WTC11 (cell line): ENCODE measurements at places on chromosomes 5 and 9.

GRCh38 chr5:147554261-147554817, 44.5 kb upstream of the DPYSL3 start:
- H3K36me3 ChIP-seq: peaks cover 3% of the 10 kb centered on the region; the same call in 1 of the 2 replicates
- no peaks in the 10 kb centered on the region for H3K27me3 ChIP-seq
- no peak overlapping the region for H3K4me3 ChIP-seq
- H3K27ac ChIP-seq: 0 out of 2 replicates have a peak overlapping the region, but pooled peaks have one; percentile 1

DNA sequence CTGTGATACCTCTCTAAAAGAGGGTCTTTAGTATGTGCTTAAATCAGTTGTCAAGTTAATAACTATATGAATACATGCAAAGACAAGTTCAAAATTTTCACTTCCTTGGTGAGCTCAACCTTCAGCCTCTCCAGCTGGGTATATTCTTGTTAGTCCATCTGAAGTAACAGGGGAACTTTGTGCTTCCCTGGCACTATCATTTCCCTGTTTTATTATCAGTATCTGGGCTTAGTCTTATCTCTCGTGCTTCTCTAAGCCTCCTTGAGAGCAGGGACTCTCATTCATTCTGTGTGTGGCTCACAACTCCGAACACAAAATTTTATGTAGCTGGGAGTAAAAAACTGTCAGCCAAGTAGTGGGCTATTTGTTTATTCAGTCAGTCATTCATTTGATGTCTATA, 175.9 kb upstream of the MAP3K1 start:
- DNase-seq: no peak
- no peak overlapping the region for H3K27ac ChIP-seq
- H3K4me3 ChIP-seq: no peak overlapping the region
- H3K4me1 ChIP-seq: peaks cover 40% of the 10 kb centered on the region
- H3K36me3 ChIP-seq: no peaks in the 10 kb centered on the region

- no peak overlapping the region for H3K4me3 ChIP-seq
- H3K27me3 ChIP-seq: no peaks in the 10 kb centered on the region
- H3K4me1 ChIP-seq: peaks cover under 1% of the 10 kb centered on the region
- peaks cover 19% of the 10 kb centered on the region for H3K36me3 ChIP-seq
- DNase-seq: no peak
Measured at GRCh38 chr9:92654481-92655301, 15.2 kb downstream of the IPPK start.

- DNase-seq: no peak
- H3K4me1 ChIP-seq: peaks cover 4% of the 10 kb centered on the region
- no peak overlapping the region for H3K27ac ChIP-seq
- no peak overlapping the region for H3K4me3 ChIP-seq
Measured at GRCh38 chr5:158849219-158849791, 250.4 kb downstream of the EBF1 start.

DNA sequence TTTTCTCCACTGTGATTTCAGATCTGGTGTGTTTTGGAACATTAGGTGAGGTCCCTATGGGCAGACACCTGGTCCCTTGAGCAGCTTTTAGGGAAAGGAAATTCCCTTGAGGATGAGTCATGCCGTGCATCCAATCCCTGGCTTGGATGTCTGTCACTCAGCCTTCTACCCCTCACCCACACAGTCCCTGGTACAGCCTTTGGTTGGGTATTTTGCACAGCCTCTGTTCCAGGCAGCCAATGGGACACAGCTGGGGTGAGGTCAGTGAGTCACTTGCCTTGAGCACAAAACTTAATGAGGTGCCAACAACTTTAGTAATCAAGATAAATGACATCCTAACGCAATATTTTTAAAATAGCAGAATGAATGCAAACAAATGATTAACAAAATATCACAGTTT, 22.7 kb upstream of the SVEP1 start:
- H3K27ac ChIP-seq: no peak overlapping the region
- no peak overlapping the region for H3K4me3 ChIP-seq
- H3K36me3 ChIP-seq: peaks cover 11% of the 10 kb centered on the region
- no peak for DNase-seq

GRCh38 chr5:179730356-179730755, 2.3 kb upstream of the MAML1 start:
- H3K27ac ChIP-seq: peak overlapping the region; percentile 80
- peaks cover 47% of the 10 kb centered on the region for H3K36me3 ChIP-seq
- H3K4me1 ChIP-seq: peaks cover 19% of the 10 kb centered on the region
- DNase-seq: no peak
